ENCODE measurements at places on chromosomes 3 and 15. TPM values are rescaled to one million over a fixed set of nuclear protein-coding genes. Genes with fewer than 3 reads are reported as not detected.

Gene IL17RE
- 5.5 TPM for total RNA-seq

Gene PRSS50
- not detected for total RNA-seq

DNA sequence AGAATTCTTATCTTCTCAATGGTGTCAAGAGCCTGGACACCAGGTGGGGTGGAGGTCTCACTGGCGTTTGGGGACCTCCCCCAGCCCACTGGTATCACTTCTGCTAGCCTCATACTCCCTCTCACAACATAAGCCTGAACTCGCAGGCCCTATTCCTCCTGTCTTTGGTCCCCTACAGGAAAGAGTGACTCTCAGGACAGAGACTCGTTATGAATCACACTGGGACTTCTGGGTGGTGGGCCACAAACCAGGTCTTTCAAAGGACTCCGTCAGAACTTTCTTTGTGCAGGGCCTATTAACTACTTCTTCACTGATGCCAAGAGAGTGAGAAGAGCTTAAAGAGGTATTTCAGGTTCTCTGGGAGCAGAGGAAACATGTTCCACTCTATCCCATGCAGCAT is 100.4 kb downstream of the WDR76 start:
- DNase-seq = no peak

GRCh38 chr15:101038327-101039003 is 119.3 kb downstream of the LRRK1 start:
- DNase-seq = no peak

Gene PPIP5K1
- 8.0 TPM for total RNA-seq

DNA sequence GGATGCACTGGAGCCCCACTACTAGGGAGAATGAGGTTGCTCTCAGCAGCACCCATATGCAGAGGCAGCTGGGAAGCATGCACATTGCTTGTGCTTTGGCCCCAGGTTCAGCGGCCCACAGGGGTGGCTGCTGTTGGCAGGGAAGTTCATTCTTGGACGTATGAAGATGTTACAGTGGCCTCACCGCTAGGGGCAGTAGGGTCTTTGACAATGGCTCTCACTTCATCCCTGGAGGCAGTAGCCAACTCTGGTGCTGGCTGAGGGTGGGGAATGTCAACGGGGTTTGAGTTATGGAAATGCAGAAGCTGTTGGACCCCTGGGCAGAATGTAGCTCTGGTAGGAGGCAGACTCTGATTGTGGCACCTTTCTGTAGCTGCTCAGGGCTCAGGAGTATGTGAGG is 279.9 kb downstream of the SCAPER start:
- DNase-seq = no peak

Gene COL7A1
- total RNA-seq = 33.6 TPM

All from GM23248 (cell line).